Dermis microvascular lymphatic vessel endothelial cell (primary cell): ENCODE measurements at places on chromosomes 6 and 20. TPM values are rescaled to one million over a fixed set of nuclear protein-coding genes. Genes with fewer than 3 reads are reported as not detected.

PNLDC1 gene
- total RNA-seq: not detected in 2 replicates

SFT2D1 gene
- total RNA-seq: 18.7 and 20.7 TPM in 2 replicates

PLTP gene
- 2.8 and 3.5 TPM in 2 replicates for total RNA-seq

IL17F gene
- total RNA-seq: not detected in 2 replicates

GRIK2 gene
- total RNA-seq: not detected in 2 replicates

OTOR gene
- not detected in 2 replicates for total RNA-seq

GINS1 gene
- total RNA-seq: 5.9 and 15.9 TPM in 2 replicates

FAM210B gene
- 24.1 and 29.6 TPM in 2 replicates for total RNA-seq

PTP4A1 gene
- 23.1 and 31.7 TPM in 2 replicates for total RNA-seq

C20orf202 gene
- total RNA-seq: under 0.01 TPM in 2 replicates

TREML4 gene
- not detected in 2 replicates for total RNA-seq

OR2J3 gene
- not detected in 2 replicates for total RNA-seq

TEAD3 gene
- 0.13 and 0.26 TPM in 2 replicates for total RNA-seq

SLC26A8 gene
- not detected in 2 replicates for total RNA-seq

NFYA gene
- total RNA-seq: 12.6 and 20.7 TPM in 2 replicates

SLC25A27 gene
- total RNA-seq: 0.26 and 0.51 TPM in 2 replicates

ABCF1 gene
- total RNA-seq: 29.3 and 43.2 TPM in 2 replicates

HDAC2 gene
- total RNA-seq: 58.5 and 81.4 TPM in 2 replicates
